ENCODE measurements at places on chromosomes 7 and 10. TPM values are rescaled to one million over a fixed set of nuclear protein-coding genes. Genes with fewer than 3 reads are reported as not detected.

- peak; percentile 76 for DNase-seq
Observed at GRCh38 chr10:90417029-90417428, 440.8 kb downstream of the HTR7 start.

- DNase-seq = no peak
Observed at GRCh38 chr7:19294619-19295018, 149.4 kb upstream of the FERD3L start.

Gene DMTF1
- polyA plus RNA-seq = 9.3 TPM

GRCh38 chr10:88129013-88129412 is 265.6 kb downstream of the PTEN start:
- DNase-seq = no peak

GRCh38 chr10:86706401-86706841 is 38.1 kb downstream of the LDB3 start:
- no peak for DNase-seq

- no peak for DNase-seq
Observed at GRCh38 chr7:156279635-156280034, 360.9 kb upstream of the RNF32 start.

Gene PPP1R17
- not detected for polyA plus RNA-seq

DNA sequence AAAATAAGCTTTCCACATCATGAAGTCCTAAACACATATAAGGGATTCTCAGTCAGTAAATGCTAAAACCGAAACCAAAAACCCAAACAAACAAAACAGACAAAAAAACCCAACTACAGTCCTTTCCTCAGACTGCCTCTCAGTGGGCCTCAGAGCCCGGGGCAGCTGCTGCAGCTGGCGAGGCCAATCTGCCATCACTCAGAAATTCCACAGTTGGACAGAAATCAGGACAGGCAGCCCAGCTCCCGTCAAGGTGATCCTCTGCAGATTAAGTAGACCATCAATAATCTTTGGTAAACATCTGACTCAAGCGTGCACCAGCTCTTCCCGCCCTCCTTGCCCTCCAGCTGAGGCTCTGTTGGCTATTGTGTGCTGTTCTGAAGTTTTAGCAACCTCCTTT is 142.2 kb downstream of the ATXN7L1 start:
- DNase-seq = no peak

GRCh38 chr7:50210706-50211115 is 93.8 kb upstream of the IKZF1 start:
- no peak for DNase-seq

Gene FLNC
- 0.38 TPM for polyA plus RNA-seq

Gene HABP2
- not detected for polyA plus RNA-seq

Gene MALRD1
- 0.08 TPM for polyA plus RNA-seq

GRCh38 chr7:10889266-10889898 is 84.3 kb upstream of the PHF14 start:
- DNase-seq = peak; percentile 5

GRCh38 chr7:156017431-156017830 is 205.2 kb upstream of the SHH start:
- DNase-seq = no peak

DNA sequence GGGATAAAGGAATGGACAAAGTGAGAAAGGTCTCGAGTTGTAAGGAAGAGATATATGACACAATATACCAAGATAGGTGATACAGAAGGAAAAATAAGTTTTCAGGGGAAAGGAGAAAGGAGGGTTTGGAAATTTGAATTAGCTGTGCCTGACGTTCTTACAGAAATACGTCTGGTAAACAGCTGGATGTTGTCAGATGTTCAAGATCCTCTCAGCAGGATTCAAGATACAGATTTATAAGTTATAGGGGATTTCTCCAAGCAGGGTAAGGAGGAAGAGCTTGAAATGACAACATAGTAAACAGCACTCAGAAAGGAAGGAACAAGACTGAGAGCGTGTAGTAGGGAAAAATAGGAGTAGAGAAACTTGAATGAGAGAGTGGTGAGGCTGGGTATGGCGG is 1184.1 kb downstream of the TYW1 start:
- no peak for DNase-seq

DNA sequence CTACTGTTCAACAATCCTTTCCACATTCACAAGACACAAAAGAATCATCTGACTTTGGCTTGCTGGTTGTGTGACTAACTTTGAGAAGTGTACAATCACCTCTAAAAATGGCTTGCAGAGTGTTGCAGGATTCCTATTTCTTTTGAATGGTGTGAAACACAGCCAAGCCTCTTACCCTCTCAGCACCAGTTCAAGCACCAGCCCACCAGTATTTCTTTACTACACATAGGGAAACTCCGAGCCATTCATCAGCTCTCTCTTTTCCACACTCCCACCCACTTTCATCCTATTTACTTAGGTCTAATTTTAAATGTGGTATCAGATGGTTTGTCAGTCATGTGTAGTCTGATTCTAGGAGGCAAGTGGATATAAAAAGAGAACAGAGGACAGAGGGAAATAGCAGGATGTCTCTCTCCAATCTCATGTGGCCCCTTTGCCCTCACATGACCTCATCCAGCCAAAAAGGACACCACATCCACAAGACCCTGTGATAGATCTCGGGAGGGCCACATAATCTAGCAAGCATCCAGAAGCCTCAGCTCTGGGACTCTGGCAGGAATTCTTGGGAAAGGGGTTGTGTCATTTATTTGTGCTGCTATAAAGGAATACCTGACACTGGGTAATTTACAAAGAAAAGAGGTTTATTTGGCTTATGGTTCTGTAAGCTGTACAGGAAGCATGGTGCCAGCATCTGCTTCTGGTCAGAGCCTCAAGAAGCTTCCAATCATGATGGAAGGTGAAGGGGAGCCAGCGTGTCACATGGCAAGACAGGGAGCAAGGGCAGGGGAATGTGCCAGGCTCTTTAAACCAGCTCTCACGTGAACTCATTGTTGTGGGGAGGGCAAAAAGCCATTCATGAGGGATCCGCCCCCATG is 66.8 kb upstream of the NEBL start:
- no peak for DNase-seq

Gene XRCC2
- polyA plus RNA-seq = 1.5 TPM

DNA sequence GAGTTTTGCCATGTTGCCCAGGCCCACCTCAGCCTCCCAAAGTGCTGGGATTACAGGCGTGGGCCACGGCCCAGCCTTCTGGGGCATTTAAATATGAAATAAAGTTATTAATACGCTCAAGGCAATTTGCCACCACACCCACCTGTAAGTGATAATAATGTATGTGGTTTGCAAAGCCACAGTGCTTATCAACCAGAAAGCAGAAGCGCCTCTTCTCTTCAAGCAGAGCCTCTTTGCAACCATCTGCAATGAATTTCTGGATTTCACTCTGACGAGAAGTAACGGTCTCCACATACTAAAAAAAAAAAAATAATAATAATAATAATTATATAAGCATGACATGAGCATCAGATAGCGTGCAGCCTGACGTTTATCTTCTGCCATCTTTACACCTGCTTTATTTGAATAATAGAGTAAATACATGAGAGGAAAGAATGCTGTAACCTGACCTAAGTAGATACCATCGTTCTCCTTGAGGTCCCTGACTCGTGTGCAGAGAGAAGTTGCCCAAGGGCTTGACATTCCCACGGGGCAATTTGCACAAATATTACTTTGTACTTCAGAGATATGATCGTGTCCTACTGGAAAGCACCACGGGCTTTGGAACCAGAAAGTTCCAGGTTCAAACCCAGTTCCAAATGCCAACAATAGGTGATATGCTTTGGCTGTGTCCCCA is 34.0 kb downstream of the BRI3 start:
- DNase-seq = no peak

Gene FIS1
- 227 TPM for polyA plus RNA-seq

DNA sequence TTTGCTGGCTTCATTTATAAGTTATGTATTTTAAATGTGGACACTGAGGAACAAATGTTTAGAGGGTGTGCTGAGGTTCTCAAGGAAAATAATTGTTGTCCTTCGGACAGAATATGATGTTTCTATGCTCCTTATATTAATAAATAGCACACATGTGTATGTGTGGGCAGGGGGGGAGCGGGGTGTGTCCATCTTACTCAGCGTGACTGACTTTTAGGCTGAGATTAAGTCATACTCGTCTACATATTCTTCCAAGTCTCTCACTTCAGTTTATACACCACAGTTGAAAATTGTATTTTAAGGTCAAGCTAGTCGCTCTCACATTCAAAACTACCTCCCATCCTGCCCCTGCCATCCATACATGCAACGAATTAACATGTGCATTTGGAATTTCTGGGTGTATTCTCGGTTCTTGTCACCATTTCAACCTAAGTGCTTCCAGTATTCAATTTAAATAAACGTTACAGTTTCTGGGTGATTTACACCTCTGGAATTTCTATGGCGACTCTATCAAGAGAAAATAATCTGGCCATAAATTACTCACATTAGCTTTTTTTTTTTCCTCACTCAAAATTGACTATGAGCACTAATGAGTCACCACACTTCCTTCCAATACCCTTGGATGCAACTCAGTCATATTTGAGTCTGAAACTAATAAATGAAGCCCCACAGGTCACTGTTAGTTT is 3.3 kb downstream of the PCDH15 start:
- DNase-seq = peak; percentile 74

DNA sequence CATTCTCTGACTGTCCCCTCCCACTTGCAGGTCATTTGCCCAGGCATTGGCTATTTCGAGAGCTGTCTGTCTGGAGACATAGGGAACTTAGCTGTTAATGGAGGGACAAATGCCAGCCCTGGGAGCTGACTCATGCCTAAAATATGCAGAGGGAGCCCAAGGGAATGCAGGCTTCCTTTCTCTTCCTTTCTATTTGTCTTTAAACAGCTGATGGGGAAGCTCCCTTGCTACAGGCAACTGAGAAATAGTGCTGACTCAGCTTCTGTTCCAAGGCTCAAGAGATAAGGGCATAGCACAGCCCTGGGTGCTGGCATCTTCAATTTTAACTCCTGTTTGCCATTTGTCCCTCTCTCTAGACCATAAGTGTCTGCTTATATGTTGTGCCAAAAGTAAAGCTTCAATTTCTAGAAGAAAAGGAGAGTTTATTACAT is 82.7 kb upstream of the C1GALT1 start:
- DNase-seq = peak; percentile 95

- DNase-seq = no peak
Observed at GRCh38 chr7:157963526-157963925, 624.1 kb downstream of the PTPRN2 start.

DNA sequence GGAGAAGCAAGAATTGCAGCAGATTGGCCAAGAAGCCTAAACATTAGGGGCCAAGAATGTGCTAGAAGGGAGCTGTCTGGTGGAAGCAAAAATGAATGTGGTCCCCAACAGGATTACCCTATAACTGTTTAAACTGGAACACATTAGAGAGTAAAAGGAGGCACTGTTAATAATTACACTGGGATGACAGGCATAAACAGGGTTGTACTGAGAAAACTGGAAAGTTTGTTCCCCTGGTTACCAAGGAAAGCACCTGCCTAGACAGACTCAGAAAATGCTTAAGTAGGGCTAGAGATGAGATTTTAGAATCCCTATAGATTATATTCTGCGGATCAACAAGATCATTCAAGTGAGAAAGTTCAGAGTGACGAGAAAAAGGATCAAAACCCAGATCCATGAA is 100.8 kb downstream of the CTTNBP2 start:
- no peak for DNase-seq

DNA sequence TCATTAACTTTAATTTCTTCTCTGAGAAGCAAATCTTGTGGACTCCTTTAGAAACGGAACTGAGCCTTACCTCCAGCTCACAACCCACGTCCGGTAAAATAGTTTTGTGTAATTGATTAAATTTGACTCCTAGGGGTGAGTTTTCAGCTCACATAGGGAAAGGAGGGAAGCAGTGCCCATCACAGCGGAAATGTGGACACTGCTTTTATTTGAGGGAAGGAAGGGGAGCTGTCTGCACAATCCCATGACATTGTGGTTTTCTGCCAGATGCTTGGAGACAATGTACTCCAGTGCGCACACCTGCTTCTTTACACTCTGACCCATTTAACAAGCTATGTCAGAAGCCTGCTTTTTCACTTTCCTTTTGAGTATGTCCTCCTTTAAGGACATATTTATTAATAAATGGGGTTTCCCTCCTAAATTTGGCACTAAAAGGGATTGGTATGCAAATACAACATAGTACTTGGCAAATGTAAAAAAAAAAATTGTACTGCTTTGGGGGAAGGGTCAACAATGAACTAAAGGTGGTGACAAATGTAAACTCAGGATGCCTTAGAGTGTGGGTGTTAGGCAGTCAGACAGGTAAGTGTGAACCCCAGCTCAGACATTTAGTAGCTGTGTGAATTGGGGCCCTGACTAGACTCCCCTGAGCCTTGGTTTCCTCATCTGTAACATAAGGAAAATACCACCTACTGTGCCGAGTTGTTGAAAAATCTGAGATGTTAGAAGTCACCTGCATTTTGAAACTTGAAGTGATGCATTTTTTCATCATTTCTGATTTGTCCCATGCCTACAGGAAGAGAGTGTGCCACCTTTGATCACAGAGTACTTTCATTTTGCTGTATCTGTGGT is 90.2 kb upstream of the KLF6 start:
- DNase-seq = no peak

- DNase-seq = no peak
Observed at GRCh38 chr7:111735661-111736551, 173.6 kb upstream of the IMMP2L start.

Gene GPR85
- polyA plus RNA-seq = 0.74 TPM

DNA sequence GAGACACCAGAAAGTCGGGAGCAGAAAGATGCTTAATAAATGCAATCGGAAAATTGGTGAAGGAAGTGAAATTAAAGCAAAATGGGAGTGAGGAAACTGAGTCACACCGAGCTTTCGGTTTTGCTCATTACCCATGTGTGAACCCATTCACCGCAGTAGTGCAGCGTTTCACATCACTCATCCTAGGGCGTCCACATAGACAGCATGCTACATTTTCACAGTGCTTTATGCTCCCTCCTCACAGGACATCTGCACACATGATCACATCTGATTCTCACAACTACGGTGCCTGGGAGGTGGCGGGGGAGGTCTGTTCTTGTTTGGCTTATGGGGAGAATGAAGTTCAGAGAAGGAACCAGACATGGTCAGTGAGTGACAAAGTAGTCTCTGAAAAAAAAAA is 36.6 kb upstream of the ATP6V0A4 start:
- DNase-seq = no peak

- DNase-seq = no peak
Observed at GRCh38 chr10:101453791-101454718, 100.1 kb downstream of the BTRC start.

Gene ATOH7
- polyA plus RNA-seq = not detected
